HuH-7.5 (cell line): ENCODE measurements at places on chromosomes 7 and 10.

GRCh38 chr10:62450912-62451610, 76.9 kb downstream of the ZNF365 start:
- no peak for DNase-seq

GRCh38 chr10:3668966-3669330, 116.1 kb downstream of the KLF6 start:
- no peak for DNase-seq

DNA sequence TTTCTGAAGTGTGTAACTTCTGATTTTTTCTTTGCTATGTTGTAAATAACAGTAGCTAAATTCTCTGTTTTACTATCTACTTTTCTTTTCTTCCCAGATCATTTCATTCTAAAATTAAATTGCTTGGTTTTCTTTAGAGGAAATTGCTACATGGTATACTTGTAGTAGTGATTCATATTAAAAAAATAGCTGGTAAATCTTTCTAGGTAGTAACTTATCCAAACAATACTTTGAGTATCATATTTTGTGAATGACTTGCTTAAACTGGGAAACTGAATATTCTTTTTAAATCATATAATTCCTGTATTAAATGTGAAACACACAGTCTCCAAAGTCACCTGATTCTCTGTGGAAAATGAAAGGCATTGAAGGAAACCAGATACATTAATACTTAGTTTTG, 85.5 kb downstream of the ZNRF2 start:
- no peak for DNase-seq

DNA sequence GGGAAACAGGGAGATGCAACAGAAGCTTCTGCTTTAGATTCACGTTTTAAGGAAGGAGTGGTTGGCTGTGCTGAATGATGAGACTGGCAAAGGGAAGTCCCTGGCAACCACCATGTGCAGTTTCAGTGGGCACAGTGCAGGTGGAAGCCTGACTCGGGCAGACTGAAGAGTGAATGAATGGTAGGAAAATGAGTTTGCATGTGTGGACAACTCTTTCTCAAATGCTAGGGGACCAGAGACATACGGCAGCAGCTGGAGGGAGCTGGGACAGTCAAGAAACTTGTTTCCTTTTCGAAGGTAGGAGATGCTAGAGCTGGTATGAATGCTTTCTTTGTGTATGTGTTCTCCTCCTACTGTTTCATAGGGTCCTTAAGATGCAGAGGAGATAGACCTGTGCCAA, 29.0 kb downstream of the PODXL start:
- no peak for DNase-seq

DNA sequence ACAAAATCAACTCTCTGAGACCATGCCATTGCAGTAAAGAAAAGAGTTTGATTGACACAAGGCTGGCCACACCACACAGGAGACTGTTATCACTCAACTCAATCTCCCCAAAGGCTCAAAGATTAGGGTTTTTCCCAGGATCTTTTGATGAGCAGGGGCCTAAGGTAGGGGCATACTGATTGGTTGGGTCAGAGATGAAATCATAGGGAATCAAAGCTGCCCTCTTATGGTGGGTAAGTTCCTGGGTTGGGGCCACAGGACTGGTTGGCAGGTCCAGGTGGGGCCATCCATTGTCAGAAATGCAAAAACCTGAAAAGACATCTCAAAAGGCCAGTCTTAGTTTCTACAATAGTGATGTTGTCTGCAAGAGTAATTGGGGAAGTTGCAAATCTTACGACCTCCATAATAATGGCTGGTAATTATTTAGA, 91.6 kb downstream of the AKR1D1 start:
- no peak for DNase-seq

DNA sequence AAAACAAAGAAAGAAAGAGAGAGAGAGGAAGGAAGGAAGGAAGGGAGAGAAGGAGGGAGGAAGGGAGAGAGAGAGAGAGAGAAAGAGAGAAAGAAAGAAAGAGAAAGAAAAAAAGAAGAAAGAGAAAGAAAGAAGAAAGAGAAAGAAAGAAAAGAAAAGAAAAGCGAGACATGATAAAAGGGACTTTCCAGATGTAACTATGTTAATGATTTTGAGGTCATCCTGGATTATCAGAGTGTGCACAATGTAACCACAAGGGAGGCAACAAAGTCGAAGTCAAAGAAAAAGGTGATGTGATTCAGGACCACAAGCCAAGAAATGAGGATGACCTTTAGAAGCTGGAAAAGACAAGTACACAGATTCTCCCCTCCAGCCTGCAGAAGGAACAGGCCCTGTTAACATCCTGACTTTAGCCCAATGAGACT, 48.9 kb upstream of the PAX2 start:
- no peak for DNase-seq

DNA sequence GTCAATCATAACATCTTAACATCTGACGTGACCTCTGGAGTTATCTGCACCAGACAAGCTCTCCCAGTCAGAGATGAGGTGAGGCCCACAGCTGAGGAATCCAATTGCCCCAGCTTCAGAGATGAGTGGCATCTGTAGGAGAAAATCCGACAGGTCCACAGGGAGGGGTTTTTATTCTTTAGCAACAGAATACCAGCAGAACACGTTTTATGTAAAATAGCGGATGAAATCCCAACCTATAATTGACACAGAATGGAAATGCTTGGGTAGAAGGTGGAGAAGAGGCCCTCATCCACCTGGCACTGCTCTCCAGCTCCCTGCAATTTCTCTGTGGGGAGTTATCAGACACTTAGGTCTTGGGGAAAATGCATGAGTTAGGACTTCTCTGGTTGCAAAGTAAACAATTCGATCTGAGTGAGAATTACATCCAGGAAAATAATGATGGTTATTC, 144.2 kb upstream of the NRP1 start:
- DNase-seq: peak; percentile 22

DNA sequence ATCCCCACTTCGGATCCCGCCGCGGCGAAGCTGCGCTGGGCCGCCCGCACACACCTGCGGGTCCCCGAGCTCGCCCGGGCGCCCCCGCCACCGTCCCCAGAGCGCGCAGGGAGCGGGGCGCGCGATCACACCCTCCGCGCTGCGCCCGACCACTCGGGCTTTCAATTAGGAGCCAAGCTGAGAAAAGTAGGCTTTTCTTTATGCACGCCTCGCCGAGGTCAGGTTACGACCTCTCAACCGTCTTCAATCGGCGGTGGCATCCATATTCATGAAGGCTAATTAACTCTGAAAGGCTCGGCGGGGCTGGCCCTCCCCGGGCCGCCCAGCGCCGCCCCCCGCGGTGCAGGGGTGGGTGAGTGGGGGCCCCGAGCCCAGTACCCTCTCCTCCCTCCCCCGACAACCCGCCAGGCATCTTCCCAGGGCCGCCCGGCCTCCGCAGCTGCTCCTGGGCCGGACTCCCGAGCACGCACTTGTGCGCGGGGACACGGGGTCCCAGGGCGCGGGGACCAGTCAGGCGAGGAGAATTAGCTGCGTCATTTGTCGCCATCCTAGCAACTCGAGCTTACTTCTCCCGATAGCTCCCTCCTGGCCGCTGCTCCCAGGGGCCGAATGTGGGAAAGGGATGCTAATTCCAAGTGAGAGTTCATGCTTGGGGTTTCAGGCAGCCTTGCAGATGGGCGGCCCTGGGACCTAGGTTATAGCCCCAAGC, 155.5 kb upstream of the LYZL2 start:
- no peak for DNase-seq

DNA sequence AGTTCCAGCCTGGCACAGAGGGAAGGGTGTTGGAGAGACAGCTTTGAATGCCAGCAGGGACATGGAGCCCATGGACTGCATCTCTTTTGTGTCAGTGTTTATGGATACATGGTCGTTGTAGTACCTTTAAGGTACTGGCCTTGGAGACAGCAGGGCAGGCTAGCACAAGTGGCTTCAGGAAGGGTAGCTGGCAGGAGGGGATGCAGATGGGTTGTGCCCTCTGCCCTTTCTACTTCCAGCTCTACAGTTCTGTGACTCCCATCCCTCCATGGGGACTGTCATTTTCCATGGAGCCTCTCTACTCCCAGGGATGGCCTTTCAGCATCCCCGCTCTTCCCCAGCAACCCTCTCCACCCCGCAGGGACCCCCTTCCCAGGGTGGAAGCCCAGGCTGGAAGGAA, 25.1 kb downstream of the POLL start:
- DNase-seq: no peak

- DNase-seq: no peak
Observed at GRCh38 chr7:138478499-138478908, 18.4 kb downstream of the TRIM24 start.
